ENCODE measurements at places on chromosomes 2 and 18. TPM values are rescaled to one million over a fixed set of nuclear protein-coding genes. Genes with fewer than 3 reads are reported as not detected.

The SERPINB3 gene
- 0.09 TPM for polyA plus RNA-seq

The ZRANB3 gene
- 3.4 TPM for polyA plus RNA-seq

The NT5DC4 gene
- 0.72 TPM for polyA plus RNA-seq

The LOXL3 gene
- 3.6 TPM for polyA plus RNA-seq

The HAUS1 gene
- polyA plus RNA-seq, result 34.6 TPM

The SCN9A gene
- 2.1 TPM for polyA plus RNA-seq

The DUSP2 gene
- polyA plus RNA-seq, result 47.6 TPM

The UXS1 gene
- polyA plus RNA-seq, result 14.1 TPM

- peak; percentile 25 for DNase-seq
These were observed 149.8 kb upstream of the ITGA4 start for GRCh38 chr2:181307203-181307991.

- DNase-seq, result no peak
These were observed 118.7 kb downstream of the EPB41L3 start for GRCh38 chr18:5424903-5425664.

GRCh38 chr2:9336241-9336575, 87.1 kb downstream of the ITGB1BP1 start:
- DNase-seq, result no peak

GRCh38 chr2:182447863-182448262, 21.0 kb upstream of the PDE1A start:
- no peak for DNase-seq

DNA sequence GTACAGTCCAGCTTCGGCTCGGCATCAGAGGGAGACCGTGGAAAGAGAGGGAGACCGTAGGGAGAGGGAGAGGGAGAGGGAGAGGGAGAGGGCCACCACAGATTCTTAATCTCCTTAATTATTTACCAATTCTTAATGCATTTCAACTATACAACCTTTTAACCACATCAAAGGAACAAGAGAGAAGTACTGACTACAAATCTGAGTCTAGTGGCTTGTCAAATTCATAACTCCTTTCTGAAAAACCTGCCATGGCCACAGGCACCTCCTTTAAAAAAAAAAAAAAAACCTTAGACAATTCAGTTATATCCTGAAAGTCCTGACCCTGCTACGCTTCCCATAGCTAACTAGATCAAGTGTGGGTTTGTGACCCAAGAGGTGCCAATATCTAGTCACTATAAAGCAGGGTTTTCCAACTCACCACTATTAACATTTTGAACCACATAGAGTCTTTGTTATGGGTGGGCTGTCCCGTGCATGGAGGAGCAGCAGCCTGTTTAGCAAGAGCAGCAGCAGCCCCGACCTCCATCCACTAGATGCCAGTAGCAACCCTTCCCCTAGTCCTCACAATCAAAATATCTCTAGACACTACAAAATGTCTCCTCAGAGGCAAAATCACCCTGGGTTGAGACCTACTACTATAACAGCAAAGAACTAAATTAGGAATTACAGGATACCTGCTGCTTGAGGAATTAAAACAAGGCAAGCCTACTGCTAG, 6.8 kb downstream of the ESCO1 start:
- no peak for DNase-seq

DNA sequence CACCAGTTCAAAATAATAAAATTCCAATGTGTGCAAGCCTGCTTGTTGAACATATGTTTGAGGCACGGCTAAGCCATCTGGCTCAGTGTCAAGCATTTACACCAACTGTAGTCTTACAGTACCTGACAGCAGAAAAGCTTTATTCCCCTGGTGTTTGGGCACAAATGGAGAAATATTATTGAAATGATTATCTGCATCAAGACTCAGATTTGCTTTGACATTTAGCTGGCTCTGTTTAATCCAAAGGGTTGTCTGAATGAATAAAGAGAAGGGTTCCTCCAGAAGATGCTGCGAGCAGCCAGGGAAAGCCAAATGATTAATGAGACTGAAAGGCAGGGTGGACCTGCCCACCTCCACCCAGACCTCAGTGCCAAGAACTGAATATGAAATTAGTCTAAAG, 393.2 kb upstream of the GALNT5 start:
- DNase-seq, result no peak

- DNase-seq, result no peak
These were observed 393.7 kb upstream of the FANCL start for GRCh38 chr2:58634653-58635370.

DNA sequence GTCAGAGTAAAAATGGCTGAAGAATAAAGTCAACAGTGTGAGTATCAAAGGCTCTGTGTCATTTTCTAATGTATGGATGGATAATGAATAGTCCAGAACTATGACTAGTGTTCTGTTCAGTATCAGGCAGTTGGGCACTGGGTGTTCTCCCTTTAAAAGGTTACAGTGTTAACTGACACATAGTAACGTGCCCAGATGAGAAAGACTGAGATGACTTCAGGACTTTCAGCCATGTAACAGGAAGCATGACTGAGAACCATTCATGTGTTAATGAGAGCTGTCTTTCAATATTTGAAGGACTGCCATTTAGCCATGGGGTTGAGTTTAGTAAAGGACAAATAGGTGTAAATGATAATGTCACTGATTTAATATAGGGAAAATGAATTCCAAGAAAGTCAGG, 187.1 kb downstream of the GULP1 start:
- DNase-seq, result no peak

GRCh38 chr18:77777163-77777562, 527.5 kb downstream of the GALR1 start:
- DNase-seq, result no peak

DNA sequence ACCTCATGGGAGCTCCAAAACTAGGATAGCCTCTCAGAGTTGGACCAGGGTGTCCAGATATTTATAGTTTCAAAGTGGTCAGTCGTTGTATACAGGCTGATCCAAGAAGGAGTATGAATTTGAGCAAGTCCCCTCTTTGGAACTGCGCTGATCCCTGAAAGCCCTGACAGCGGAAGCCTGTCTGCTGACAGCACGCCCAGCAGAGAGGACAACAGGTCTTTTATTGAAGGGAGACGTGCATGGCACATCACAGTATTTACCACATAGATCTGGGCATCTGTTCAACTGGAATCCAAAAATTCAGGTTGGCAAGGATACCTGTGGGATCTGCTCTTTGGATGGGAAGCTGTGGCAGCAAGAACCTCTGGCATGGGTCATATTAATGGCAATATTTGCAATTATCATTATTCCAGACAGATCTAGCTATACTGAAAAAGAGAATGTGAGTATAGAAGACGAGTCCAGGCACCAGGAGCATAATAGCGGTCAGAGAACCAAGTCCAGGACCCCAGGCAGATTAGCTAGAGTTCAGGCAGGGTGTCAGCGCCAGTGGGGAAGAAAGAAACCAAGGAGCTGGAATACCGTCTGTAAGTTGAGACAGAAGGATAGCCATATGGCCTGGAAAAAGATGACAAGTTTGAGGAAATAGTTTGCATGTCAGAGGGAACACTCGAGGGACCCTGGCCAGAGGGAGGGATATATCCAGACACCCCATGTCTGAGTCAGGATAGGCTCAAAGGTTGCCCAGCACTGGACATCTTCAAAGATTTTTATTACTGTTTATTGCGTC, 260.4 kb upstream of the FANCL start:
- no peak for DNase-seq

DNA sequence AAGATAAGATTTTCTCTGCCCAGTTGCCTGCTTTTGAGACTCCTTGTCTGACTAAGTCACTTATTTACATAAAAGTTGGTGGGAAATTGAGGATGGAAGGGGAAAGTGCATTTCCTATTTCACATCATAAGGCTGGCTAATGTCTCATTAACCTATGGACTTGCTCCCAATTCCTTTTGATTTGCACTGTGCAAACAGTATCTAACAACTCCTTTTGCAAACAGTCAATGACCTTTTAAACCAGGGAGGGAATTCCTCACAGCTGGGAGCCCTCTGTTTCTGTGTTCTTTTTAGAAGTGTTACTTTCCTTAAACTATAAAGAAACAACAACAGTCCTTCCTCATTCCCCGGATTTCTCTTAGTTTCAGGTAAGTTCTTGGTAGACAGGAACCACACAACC, 272.8 kb downstream of the RND3 start:
- no peak for DNase-seq

- DNase-seq, result no peak
These were observed 289.2 kb upstream of the KYNU start for GRCh38 chr2:142588269-142588668.

GRCh38 chr18:38035193-38035592, 469.6 kb upstream of the CELF4 start:
- no peak for DNase-seq

GRCh38 chr2:101305035-101305434, 3.5 kb downstream of the RNF149 start:
- DNase-seq, result no peak

GRCh38 chr2:84980263-84980983, 9.5 kb downstream of the KCMF1 start:
- no peak for DNase-seq

DNA sequence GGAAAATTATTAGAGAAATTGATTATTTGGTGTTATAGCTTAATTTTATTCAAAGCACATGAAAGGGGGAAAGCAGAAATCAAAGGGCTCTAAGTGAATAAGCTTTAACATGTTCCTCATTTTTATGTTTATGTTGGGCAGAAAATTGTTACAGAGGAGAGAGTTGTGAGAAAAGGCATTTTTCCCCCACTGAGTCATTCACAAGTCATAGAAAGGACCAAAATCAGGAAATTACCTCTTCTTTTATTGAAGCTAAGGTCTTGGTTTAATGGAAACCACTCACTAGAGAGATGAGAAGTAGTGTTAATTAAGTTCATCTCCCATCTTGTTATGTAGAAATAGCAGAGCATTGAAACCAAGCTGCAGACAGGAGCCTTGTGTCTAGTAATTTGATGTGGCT, 175.3 kb upstream of the THUMPD2 start:
- DNase-seq, result no peak

DNA sequence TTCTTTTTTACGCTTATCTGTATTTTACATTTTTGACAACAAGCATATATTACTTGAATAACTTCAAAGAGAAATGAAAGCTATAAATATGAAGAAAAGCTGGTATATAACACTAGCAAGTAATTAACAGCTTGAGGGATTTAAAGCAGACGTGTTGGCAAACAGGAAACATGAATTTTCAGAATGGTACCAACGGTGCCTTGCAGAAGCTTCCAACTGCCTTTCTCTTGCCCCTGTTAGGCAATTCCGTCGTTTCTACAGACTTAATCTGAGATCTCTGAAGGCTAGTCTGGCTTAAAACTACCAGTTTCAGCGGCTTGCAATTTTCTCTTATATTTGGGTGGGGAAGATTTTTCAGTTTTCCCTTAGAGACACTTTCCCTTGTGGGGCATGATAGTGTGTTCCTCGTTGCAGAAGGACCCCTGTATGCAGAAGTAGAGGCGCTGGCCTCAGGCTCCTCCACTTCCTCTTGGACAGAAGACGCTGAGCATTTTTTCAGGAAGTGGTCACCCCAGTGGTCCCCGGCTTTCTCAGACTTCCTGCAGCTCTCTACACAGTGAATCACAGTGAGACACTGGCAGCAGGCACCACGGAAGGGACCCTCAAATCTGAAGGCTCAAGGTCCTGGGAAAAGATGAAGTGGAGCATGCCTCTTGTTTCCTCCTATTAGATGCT, 56.2 kb upstream of the SLC16A14 start:
- DNase-seq, result peak; percentile 85

DNA sequence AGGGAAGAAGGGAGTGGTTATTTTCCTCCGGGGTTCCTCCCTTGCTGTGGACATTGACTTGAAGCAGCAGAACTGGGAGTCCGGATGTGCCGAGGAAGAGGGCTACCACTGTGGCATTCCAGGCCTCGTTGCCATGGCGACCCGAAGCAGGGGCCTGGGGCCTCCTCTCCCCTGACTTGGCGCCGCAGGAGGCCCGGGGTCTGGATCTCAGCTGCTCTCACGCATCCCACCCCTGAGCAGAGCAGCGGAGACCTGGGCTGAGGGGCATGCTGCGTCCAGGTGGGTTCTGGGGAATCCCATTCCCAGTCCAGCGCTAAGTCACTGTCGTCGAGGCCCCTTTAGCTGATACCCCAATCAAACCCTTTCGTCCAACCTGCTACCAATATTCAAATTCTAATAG, 100.2 kb downstream of the BCL11A start:
- peak; percentile 74 for DNase-seq
